HCT116 (cell line): ENCODE measurements at places on chromosomes 12 and 14.

- no peak for DNase-seq
These were observed 42.3 kb upstream of the KCNA1 start for GRCh38 chr12:4867384-4867783.

DNA sequence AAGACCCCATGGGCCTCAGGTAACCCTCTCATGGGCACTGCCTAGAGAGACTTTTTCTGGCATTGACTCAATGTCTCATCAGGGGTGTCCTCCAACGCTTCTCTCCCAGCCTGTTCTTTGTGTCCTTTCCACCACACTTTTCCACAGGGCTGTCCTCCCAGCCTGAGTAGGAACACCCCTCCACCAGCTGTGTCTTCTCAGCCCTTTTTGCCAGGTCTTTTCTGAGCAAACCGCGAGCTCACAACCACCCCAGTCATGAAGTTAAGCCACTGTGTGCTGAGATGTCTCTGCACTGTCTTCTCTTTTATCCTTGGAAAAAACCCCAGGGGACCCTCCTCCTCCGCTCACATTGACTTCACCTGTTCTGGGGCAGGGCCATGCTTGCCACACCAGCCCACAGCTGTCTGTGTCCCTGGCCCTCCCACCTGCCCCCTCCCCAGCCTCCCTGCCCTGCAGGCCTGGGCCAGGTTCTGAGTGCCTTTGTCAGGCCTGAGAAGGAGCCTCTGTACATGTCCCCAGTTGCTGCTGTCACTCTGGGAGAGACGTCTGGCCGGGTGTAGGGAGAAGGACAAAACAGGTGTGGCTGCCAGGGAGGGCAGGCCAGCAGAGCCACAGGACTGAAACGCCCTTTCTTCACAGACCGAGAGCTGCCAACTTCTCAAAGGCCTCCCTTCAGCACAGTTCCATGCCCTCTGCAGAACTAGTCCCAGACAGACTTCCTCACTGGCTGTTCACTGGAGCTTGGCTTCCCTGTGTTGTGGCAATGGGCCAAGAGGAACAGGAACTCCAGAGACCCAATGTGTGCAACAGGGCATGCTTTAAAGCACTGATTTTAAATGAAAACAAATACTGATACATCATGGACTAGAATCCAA, 50.5 kb upstream of the PNMA1 start:
- no peak for DNase-seq

DNA sequence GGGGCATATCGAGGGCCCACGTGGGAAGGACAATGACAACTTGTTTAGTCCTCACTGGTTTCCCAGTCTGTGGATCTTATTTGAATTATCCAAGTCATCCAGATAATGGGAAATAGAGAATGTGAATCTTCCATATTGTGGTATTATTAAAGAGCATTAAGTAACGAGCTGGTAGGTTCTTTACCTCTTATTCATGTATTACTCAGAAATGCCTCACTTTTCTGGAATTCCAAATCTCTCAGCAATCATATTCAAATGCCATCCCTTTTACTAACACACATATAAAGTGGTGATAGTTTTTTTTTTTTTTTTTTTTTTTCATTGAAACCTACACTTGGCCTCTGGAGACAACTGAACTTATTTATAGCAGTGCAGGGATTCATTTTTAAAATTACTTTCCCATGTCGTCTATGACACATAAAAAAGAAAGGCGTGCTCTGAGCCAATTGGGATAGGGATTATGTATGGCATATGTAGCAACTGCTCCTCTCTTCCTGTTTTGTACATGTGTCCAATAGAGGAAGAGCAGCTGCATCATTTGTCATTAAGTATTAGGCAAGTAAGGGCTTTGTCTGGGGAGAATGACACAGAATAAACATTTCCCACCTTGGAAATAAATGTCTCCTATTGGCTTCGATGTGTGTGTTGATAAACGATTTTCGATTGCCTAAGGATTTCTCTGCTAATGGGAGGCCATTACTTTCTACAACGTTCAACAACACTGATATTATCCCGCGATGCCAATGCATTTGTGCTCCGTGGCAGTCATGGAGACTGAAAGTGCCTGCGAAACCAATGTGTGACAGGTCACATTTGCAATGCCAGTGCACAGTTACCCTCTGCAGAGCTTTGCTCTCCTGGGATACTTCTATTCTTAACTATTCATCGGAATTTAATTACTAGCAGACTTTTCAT, 78.6 kb upstream of the IFNG-AS1 start:
- no peak for DNase-seq

GRCh38 chr14:22484632-22485031, 104.4 kb downstream of the DAD1 start:
- DNase-seq = no peak
